ENCODE measurements at places on chromosomes 11 and 22.

- DNase-seq, result peak; percentile 87
Measured at GRCh38 chr11:10693509-10694081, at the start of gene IRAG1. IRAG1 (minus strand) TSS chr11:10693755; CDS start chr11:10693602, 153 bp downstream.

DNA sequence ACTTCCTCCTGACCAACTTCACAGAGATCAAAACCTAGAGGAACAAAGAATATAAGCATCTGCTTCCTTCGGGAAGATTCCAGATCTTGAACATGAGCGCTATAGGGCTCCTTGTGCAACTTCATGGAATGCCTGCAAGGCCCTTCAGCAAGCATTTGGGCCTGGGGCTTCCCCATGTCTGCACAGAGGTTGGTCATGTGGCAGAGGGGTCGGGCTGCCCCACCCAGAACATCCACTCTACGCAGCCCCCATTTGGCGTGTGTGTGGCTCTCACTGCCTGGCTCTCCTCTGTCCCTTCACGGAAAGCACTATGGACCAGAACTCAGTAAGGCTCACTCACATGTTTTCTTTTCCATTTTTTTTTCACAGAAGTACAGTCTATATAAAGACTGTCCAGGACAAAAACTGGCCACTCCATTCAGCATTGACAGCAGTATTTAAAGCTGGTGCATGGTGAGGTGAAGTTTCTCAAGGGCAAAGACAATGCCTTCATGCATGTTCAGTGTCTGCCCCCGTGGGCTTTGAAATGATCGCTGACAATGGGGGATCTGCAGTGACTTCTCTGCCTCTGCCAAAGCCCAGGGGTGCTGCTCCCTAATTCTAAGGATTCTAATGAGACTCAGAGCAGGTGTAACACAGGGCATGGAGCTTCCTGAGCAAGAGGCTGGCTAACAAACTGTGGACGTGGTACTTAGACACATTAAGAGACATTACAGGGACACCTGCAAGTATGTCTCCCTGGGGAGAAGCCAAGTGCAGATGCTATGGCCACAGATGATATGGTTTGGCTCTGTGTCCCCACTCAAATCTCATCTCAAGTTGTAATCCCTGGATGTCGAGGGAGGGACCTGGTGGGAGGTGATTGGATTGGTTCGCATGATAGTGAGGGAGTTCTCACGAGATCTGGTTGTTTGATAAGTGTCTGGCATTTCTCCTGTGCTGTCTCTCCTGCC lies 66.5 kb upstream of the PITPNB start:
- DNase-seq, result peak; percentile 49

- peak; percentile 74 for DNase-seq
Measured at GRCh38 chr11:119471329-119471728, 48.4 kb upstream of the THY1 start.

- DNase-seq, result no peak
Measured at GRCh38 chr11:126581871-126582648, 226.6 kb downstream of the ST3GAL4 start.

DNA sequence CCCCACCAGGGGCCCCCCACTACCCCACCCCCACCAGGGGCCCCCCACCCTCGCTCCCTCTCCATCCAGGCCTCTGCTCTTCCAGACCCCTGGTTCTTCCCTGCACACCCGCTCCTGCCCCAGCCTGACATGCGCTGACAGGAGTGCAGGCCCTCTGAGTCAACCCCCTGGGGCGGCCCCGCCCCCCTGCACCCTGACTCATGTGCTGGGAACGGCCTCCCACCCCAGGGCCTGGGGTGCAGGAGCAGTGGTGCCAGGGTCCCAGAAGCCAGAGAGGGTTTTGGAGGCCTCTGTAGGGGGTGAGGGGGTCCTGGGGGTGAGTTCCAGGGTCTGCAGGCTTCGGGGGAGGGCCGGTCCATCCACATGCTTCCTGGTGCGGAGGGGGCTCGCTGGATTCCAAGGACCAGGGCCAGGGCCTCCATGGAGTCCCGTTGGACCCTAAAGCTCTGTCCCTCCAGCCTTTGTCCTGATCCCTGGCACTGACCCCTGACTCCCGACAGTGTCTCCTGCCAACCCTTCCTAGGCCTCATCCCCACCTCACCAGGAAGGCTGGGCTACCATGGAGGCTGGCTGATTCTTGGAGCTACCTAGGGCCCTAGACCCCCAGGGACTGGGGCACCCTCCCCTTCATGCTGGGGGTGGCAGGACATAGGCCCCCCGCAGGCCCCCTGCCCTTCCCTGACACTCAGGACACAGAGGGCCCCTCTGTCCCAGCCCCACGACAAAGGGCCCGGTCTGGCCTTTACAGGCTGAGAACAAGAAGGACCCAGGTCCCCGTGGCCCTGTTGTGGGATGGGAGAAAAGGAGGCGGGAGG lies 583 bp upstream of the PKP3 start:
- DNase-seq, result no peak
